ENCODE measurements at places on chromosomes 16 and 17.
A peak's percentile ranks its signal among the peaks of the same experiment; 100 is the strongest.

DNA sequence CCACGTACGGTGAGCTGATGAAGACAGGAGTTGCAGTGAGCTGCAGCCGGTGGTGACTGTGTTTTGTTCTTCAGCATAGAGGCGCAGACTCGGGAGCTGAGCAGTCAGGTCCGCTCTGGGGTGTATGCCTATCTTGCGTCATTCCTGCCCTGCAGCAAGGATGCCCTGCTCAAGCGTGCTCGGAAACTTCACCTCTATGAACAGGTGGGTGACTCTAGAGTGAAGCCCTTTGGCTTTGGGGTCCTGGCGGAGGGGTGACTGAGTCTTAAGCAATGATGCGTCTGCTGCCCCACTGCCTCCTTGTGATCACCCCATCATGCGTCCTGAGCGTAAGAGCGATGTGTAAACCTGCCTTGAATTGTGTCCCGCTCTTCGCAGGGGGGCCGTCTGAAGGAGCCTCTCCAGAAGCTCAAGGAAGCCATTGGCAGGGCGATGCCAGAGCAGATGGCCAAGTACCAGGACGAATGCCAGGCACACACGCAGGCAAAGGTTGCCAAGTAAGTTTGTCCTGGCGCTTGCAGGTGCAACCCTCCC is 22.9 kb downstream of the UBN1 start:
- DNase-seq = no peak

- DNase-seq = no peak
Observed at GRCh38 chr17:45364531-45365390, 47.9 kb upstream of the MAP3K14 start.

DNA sequence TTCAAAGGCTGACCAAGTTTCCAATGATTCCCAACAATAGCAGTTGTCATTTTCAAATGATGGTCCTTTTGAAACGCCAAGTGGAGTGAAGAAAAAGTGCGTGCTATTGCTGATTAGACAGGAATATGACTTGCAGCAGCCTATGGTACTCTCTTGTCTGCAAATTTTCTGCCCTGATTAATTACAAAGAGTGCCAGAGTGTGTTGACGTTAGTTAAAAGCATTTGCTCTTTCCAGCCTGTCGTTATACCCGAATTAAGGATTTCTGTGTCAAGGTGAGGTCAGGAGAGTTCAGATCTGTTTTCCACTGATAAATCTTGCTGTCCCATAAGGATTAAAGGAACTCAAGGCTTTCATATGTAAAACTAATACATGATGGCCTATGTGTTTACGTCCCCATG is 75.0 kb upstream of the ADAMTS18 start:
- no peak for DNase-seq

DNA sequence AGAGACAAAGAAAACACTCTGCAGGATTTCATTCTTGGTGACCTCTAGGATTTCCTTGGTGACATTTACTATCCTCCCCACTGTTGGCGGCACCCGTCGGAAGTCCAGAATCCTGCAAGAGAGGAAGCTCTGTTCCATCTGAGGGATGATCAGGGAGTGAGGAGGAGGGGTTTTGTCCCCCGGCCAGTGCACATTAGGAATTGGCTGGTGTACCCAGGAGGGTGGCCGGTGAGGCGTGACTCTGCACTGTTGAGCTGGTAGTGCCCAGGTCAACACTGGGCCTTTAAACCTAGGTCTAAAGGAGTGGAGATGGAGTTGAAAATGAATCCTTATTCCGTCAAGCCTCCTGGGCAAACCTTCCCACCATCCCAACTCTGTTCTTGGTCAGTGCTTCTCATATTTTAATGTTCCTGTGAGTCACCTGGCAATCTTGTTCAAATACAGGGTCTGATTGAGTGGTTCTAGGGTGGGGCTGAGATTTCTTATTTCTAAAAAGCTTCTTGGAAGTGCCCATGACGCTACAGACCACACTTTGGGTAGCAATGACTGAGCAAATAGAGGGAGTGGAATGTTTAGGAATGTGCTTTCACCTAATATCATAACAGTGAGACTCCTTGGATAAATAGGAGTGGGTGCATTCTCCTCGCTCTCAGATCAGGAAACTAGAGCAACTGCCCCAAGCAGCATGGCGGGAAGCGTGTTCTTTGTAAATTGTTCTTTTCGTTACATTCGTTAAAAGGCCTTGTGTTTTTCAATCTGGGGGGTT is 30.7 kb downstream of the PRKAR1A start:
- DNase-seq = no peak

DNA sequence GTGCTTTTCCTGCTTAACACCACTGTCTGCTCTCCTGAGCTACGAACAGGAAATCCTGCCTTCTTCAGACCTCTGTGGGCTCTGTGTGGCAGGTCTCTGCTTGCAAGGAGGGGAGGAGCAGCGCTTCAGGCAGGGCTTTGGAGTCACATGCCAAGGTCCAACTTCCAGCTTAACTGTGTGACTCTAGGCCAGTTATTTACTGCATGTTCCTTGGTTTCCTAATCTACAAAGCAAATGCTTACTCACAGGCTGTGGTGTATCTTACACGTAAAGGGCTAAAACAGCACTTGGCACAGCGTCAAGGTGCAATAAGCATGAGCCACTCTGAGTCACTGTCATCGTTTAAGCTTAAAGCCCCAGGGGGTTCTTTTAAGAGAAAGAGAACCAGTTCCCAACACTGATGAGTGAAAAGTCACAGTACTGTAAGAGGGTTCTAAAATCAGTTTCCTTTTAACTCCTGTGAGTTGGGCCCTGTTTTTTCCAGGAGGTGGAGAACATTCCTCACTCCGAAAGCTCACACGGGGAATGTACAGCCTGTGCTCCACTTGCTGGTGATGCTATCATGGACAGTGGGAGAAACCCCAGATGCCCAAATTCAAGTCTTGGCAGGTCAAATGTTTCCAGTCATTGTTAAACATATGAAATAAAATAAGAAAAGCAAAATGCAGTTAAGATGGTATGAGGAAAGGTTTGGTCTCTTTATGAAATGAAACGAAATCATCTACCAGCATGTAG is 54.1 kb upstream of the BCAR1 start:
- peak; percentile 100 for DNase-seq

Measured in HFF-Myc (cell line).